ENCODE measurements at places on chromosomes 5 and 9.

DNA sequence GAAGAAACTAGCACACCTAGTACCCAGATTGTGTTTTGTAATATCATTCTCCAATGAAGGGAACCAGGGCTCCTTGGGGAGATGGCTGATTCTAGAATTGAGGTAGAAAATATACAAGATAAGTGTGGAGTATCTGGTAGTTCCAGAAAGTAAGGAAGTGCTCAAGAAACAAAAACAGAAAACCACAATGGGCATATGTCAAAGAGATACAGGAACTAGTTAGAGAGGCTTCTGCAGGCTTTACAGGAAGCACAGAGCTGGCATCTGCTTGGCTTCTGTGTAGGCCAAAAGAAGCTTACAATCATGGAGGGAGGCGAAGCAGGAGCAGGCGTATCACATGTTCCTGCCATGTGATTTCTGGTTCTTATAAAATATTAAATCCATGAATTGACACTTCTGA is 105.7 kb upstream of the TMEM161B start:
- DNase-seq, result no peak

DNA sequence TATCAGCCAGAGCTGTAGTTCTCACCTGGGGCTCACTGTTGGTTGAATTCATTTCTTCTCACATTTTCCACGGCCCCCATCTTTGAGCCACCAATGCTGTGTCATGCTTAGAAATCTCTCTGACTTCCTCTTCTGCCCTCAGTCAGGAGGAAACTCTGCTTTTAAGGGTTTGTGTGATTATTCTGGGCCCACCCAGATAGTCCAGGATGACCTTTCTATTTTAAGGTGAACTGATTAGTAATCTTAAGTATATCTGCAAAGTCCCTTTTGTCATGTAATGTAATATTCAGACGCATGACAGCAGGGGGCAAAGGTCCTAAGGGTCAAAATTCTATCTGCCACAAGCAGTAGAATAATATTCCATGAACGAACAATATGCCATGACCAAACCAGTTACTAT is 88.4 kb downstream of the AK8 start:
- no peak for DNase-seq

GRCh38 chr5:105789246-105789645 is 1881.5 kb downstream of the EFNA5 start:
- no peak for DNase-seq

DNA sequence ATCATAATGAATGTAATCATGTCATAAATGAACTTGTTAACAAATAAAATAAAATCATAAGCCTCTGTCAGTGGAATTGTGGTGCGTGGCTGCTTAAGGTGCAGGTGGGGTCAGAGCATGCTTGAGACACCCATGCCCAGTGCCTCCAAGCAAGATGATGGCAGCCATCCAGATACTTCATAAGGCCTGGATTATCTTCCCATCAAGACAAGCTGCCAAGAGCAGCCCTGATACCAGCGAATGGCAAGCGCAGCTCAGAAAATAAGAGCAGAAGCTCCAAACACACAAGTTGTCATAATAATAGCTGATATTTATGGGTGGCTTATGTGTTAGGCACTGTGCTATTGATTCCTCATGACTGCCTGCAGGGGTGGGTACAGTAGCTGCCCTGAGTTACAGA is 21.8 kb upstream of the LMX1B start:
- no peak for DNase-seq

- DNase-seq, result no peak
Measured at GRCh38 chr5:95826949-95827891, 4.7 kb upstream of the GLRX start.

GRCh38 chr9:99590840-99591239 is 230.8 kb upstream of the NR4A3 start:
- DNase-seq, result no peak

GRCh38 chr9:129309041-129309430 is 131.0 kb upstream of the IER5L start:
- no peak for DNase-seq

GRCh38 chr5:112862085-112862484 is 998 bp downstream of the SRP19 start:
- DNase-seq, result no peak

GRCh38 chr5:122981846-122982245 is 54.7 kb downstream of the PPIC start:
- DNase-seq, result no peak

DNA sequence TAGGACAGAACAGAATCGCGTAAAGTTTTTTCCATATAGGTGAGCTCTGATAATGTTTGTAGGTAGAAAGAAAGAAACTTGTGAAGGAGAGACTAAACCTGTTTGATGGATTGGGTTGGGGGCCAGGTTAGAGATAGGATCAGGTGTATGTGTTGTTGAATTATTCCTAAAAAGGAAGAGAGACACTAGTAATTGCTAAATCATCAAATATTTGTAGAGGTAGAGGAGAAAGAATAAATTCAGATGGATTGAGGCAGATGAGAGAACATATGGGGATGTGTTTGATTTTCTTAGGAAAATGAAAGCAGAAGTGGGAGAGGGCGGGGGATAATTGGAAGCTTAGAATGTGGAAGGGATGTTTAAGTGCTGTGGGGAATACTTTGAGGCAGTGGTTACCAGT is 7.7 kb downstream of the ZCCHC7 start:
- DNase-seq, result no peak

DNA sequence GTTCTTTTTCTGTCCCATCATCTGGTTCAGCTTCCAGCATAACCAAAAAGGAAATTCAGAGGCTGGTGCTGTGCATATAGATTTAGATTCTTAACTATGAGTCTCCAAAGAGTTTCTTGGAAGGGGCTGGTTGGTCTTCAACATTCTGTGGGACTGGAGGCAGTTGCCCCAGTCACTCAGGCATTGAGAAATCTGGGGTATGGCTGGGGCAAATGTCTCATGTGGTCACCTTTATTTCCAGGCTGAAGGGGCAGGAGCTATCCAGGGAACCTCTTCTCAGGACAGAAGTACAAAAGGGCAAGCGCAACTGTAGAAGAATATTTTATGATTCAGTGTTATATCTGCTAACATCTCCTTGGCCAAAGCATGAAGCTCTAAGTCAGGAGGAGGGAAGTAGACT is 15.4 kb upstream of the TMEFF1 start:
- DNase-seq, result no peak

GRCh38 chr9:122846371-122846940 is 18.1 kb upstream of the PDCL start:
- no peak for DNase-seq

DNA sequence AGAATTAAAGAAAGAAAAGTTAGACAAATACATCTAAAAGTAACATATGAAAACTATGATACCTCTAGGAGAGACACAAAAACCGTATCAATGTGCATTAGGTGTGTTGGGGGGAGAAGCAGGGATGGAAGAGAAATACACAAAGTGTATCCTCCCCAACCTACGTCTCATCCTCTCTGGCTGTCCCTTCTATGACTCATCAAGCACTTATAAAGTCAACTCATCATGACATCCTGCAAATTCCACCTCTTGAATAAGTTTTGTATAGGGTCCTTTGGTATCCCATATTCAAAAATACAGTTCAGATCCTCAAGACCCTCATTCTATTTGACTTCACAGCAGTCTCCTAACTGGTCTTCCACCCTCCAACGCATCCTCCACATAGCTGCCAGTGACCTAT is 917.6 kb upstream of the DMAC1 start:
- no peak for DNase-seq

GRCh38 chr5:57181154-57181553 is 7.3 kb downstream of the GPBP1 start:
- DNase-seq, result no peak

DNA sequence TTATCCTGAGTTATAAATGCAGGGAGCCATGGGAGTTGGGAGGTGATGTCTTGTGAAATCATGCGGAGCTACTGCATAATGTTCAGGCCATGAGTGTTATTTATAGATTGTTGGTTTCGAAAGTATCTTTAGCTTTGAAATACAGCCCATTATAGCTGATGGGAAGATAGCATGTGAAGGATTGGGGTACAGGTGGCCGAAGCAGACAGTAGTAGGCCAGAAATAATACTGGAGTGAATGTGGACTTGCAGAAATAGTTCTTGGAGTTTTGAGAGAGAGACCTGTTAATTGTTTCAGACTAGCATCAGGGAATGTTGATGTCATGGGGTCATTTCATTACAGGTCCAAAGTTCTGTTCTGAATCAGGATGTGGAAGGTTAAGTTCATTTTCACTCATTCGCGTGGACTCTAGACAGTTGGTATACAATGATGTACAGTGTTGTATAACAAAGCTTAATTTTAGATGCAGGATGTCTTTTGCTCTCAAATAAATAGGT is 3.8 kb downstream of the ATP6V1G1 start:
- DNase-seq, result no peak

DNA sequence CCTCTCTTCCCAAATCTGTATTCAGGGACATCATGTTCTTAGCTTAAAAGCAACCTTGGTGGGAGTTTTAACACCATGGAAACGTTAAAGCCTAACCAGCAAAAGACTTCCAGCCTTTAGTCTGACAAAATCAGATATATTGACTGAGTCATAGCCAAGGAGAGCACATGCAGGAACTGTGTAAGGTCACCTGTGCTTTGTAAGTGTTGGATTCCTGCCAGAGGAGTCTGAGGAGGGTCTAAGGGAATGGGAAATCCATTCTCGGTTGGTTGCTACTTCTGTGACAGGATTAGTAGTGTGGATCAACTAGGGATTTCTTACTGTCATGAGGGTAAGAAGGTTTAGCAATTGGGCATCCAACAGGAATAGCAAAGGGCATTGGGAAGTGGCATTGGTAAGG is 142.0 kb upstream of the CHD1 start:
- no peak for DNase-seq

DNA sequence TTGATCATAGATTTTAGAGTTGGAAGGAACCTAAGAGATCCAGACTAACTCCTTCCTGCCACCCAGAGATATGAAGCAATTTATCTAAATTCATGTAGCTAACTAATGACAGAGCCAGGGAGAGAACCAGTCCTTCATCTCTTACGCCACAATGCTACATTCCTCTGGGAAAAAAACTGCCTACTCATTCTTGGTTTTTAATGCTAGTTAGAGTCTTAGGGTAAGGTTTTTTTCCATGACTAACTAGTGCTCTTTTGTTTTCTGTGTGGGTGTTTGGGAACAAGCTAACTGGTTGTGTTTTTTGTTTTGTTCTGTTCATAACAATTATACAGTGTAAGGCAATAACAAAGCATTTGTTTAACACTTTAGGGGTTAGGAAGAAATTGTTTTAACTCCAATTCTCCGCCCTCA is 52.4 kb downstream of the SLC44A1 start:
- DNase-seq, result no peak

DNA sequence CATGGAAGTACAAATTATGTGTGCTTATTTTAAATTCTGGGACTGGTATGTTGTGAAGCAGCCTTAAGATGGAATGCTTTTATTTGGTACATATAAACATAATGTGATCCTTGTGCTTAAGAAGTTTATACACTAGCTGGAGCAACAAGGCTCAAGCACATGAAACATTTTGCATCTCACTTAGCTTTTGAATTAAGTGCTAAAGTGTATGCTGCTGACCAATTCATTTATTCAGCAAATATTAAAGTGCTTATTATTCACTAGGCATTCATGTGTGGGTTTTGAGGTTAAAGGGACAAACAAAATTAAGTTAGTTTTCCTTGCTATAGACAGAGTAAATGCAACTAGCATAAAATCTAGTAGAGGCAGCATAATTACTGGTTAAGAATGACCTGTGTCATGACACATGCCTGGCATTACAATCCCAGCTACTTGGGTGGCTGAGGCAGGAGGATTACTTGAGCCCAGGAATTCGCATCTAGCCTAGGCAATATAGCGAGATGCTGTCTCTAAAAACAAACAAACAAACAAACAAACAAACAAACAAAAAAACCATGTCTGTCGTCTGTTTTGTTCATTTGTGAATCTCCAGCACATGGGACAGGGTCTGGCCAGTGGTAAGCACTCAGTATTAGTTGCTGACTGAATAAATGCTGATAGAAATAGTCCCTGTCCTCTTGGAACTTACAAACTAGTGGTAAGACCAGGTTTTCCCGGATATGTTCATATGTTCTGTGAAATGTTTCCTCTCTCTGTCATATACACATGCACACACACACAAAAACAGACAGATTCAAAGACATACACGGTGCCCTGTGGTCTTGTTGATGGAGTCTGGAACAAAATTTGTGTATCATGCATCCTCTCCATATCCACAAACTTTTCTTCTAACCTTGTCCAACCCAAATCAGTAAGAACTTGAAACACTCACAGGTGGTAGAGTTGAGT is 41.9 kb upstream of the TNFAIP8 start:
- DNase-seq, result no peak

- DNase-seq, result no peak
Measured at GRCh38 chr9:94971378-94972131, 245.1 kb downstream of the AOPEP start.

DNA sequence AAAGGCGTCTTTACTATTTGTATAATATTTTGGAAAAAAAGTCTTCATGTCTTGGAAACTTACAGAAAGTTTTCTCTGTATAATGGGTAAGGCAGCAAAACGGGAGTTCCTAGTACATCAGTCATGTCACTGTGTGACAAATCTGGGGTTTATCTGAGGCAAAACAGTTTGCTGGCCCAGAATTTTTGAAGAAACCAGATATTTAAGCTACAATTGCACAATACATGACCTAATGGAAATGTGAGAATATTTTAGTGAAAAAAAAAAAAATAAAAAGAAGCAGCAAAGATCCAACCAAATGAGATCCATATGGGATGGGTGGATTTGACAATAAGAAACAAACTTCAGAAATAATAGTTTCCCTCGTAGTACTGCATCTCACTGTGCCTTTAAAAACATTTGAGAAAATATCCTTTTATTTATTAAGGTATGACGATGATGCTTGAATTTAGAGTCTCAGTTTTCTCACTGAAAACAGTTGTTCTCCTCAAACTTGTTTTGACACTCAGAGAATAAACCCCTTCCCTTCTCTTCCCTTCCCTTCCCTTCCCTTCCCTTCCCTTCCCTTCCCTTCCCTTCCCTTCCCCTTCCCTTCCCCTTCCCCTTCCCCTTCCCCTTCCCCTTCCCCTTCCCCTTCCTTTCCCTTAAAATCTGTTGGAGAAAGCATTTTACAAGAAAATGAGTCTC is 180.5 kb upstream of the TUT7 start:
- no peak for DNase-seq

- no peak for DNase-seq
Measured at GRCh38 chr9:72925126-72925789, 27.6 kb downstream of the ALDH1A1 start.

GRCh38 chr9:129604766-129605163 is 16.1 kb downstream of the C9orf50 start:
- no peak for DNase-seq

- no peak for DNase-seq
Measured at GRCh38 chr9:10633785-10634184, 21.0 kb upstream of the PTPRD start.

- no peak for DNase-seq
Measured at GRCh38 chr5:135155616-135156214, 121.7 kb upstream of the PITX1 start.

GRCh38 chr9:16664211-16664610 is 206.3 kb downstream of the BNC2 start:
- DNase-seq, result no peak
